ENCODE measurements at places on chromosomes 7 and 10.
A peak's percentile ranks its signal among the peaks of the same experiment; 100 is the strongest.

- peak; percentile 84 for DNase-seq
Measured at GRCh38 chr10:100267239-100268104, at the start of gene CWF19L1. CWF19L1 (minus strand) TSS chr10:100267638; CDS start chr10:100267593, 45 bp downstream.

DNA sequence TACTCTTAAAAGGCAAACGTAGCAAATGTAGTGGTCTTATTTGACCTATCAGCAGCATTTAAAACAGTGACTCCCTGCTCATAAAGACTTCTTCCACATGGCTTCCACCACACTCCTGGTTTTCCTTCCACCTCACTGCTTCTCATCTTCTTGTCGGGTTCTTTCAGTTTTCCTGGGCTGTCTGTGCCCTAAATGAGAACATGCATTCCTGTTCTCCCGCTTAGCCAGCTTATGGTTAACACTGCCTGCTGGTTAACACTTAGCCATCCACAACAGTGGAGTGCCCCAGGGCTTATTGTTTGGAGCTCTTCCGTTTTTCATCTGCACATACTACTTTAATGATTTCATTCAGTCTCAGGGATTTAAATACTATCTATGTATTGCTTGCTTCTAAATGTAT is 34.3 kb upstream of the EXOC6 start:
- DNase-seq = no peak

GRCh38 chr10:36888925-36889573 is 236.3 kb upstream of the ANKRD30A start:
- peak; percentile 64 for DNase-seq

DNA sequence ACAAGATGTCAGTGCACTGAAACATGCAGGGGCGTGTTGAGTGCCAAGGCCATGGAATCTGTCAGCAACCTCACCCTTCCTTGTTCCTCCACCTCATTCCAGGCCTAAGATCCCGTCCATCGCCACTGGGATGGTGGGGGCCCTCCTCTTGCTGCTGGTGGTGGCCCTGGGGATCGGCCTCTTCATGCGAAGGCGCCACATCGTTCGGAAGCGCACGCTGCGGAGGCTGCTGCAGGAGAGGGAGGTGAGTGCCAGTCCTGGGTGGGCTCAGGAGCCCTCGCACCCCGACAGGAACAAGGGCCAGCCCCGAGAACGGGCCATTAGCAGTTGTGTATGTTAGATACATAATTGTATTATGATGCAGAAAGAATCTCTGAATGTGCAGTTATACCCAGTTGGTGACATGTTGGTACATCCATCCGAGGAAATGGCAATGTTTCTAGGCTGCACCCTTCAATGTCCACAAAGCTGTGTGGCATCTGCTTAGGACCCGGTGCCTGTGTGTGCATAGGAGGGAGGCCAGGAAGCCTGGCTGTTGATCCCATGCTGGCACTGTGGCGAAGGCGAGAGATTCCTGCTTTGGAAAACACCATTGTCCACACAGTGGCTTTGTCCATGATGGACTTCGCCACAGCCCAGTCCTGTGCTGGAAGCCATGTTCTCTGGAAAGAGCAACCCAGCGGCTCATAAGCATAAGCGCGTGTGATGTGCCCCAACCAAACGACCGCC is 154.2 kb downstream of the EGFR start:
- DNase-seq = no peak

GRCh38 chr7:33909755-33910154 is 4.4 kb downstream of the BMPER start:
- DNase-seq = no peak

All from SK-MEL-5 (cell line).